ENCODE measurements at places on chromosomes 3 and 15.

GRCh38 chr3:136186344-136186743 lies 9.8 kb downstream of the MSL2 start:
- H3K4me1 ChIP-seq = peaks cover 44% of the 10 kb centered on the region
- H3K36me3 ChIP-seq = peaks cover 78% of the 10 kb centered on the region
- peak overlapping the region; percentile 80 for H3K27ac ChIP-seq

DNA sequence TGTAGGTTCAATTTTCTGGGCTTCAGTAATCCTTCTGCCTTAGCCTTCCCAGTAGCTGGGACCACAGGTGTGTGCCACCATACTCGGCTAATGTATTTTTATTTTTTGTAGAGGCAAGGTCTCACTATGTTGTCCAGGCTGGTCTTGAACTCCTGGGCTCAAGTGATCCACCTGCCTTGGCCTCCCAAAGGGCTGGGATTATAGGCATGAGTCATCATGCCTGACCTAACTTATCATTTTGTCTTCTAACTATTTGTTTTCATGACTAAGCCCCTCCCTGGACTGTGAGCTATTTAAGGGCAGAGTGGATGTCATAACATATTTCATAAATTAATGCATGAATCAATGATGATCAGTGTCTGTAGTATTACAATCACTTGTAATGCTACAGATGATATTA lies 56.1 kb upstream of the PIAS1 start:
- no peaks in the 10 kb centered on the region for H3K36me3 ChIP-seq
- no peak overlapping the region for H3K4me3 ChIP-seq
- no peak overlapping the region for H3K27ac ChIP-seq

GRCh38 chr3:49119036-49119435 lies 1.6 kb downstream of the USP19 start:
- H3K27ac ChIP-seq = peak overlapping the region; percentile 32
- peaks cover 44% of the 10 kb centered on the region for H3K36me3 ChIP-seq
- H3K4me3 ChIP-seq = peak overlapping the region; percentile 92
- no peaks in the 10 kb centered on the region for H3K27me3 ChIP-seq

- peaks cover 17% of the 10 kb centered on the region for H3K4me1 ChIP-seq
- H3K36me3 ChIP-seq = no peaks in the 10 kb centered on the region
- peak overlapping the region; percentile 95 for H3K4me3 ChIP-seq
Observed at GRCh38 chr3:19146685-19147650, 1.3 kb upstream of the KCNH8 start.

- H3K27ac ChIP-seq = no peak overlapping the region
- peaks cover 5% of the 10 kb centered on the region for H3K4me1 ChIP-seq
- H3K36me3 ChIP-seq = no peaks in the 10 kb centered on the region
- no peak overlapping the region for H3K4me3 ChIP-seq
- no peak for DNase-seq
- H3K27me3 ChIP-seq = no peaks in the 10 kb centered on the region
Observed at GRCh38 chr3:94615275-94616065, 552.6 kb downstream of the NSUN3 start.
